ENCODE measurements at places on chromosomes 1 and 21. TPM values are rescaled to one million over a fixed set of nuclear protein-coding genes. Genes with fewer than 3 reads are reported as not detected.

NPHS2 gene
- not detected for total RNA-seq

ERVH48-1 gene
- total RNA-seq: not detected

OR2L8 gene
- 0.39 TPM for total RNA-seq

CITED4 gene
- total RNA-seq: 7.9 TPM

MANEAL gene
- total RNA-seq: 0.98 TPM

GLUL gene
- 313 TPM for total RNA-seq

FAM72A gene
- 14.9 TPM for total RNA-seq

OLFML2B gene
- 0.11 TPM for total RNA-seq

KIF1B gene
- total RNA-seq: 31.8 TPM

C1orf52 gene
- 9.8 TPM for total RNA-seq

CC2D1B gene
- total RNA-seq: 37.5 TPM

EXTL1 gene
- total RNA-seq: 6.7 TPM

SYCP1 gene
- not detected for total RNA-seq

KRTAP19-1 gene
- total RNA-seq: not detected

IL22RA1 gene
- total RNA-seq: 17.3 TPM

KCNN3 gene
- under 0.01 TPM for total RNA-seq

OR2L13 gene
- total RNA-seq: not detected

SYTL1 gene
- 165 TPM for total RNA-seq

PLA2G2C gene
- not detected for total RNA-seq

SERINC2 gene
- 12.2 TPM for total RNA-seq

ERICH3 gene
- not detected for total RNA-seq

LCE1D gene
- not detected for total RNA-seq

CNR2 gene
- not detected for total RNA-seq

LEPR gene
- 14.1 TPM for total RNA-seq

LINGO4 gene
- total RNA-seq: not detected

INKA2 gene
- total RNA-seq: 7.9 TPM

WLS gene
- 18.7 TPM for total RNA-seq

NCMAP gene
- total RNA-seq: under 0.01 TPM

S100PBP gene
- total RNA-seq: 39.7 TPM
